ENCODE measurements at places on chromosomes 5 and 9. TPM values are rescaled to one million over a fixed set of nuclear protein-coding genes. Genes with fewer than 3 reads are reported as not detected.

DNA sequence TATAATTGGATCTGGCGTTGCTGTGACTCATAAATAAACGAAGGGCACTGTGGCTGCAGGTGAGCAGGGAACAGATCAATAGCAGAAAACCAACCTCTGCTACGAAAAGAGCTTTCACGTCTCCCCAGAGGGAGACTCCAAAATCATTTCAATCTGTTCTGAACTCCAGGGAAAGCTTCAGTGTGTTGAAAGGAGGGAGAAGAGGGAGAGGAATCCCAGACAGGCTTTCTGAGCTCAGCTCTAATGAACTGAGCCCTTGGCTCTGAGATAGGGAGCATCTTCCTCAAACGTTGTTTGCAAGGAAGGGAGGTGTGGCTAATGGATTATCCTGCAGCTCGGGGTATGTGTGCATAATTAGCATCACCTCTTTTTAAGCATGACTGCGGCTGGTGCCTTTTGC lies 288.0 kb upstream of the IRX4 start:
- no peak for DNase-seq

- DNase-seq: no peak
Measured at GRCh38 chr5:11364531-11364930, 539.7 kb downstream of the CTNND2 start.

GRCh38 chr9:34408173-34408572 lies 31.5 kb upstream of the MYORG start:
- no peak for DNase-seq

DNA sequence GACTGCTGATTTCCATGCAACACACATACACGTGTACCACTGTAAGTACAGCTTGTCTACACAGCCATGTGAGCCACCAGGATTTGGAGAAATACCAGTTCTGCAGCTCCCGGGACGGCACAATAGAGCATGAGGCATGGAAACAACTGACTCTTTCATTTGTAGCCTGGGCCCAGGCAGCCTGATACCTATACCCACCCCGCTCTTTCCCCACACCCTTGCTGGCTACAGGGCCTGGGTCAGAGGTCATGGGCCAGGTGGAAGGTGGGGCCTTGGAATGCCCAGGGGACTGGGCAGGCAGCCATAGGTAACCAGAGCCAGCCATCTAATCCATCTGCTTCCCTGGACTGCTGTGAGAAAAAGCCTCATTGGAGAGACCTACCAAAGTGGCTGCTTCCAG lies 39.0 kb upstream of the ZSWIM6 start:
- no peak for DNase-seq

Gene RNF183
- total RNA-seq: not detected

All from heart right ventricle (tissue), 16 donors.